ENCODE measurements at places on chromosomes 4 and X.

- DNase-seq = no peak
Measured at GRCh38 chr4:3736290-3736689, 29.9 kb upstream of the ADRA2C start.

GRCh38 chr4:151031831-151032605 lies 16.9 kb upstream of the LRBA start:
- DNase-seq = no peak

GRCh38 chr4:97411356-97411755 lies 731.9 kb downstream of the STPG2 start:
- DNase-seq = no peak

- no peak for DNase-seq
Measured at GRCh38 chr4:108094923-108095482, 73.7 kb downstream of the LEF1 start.

- no peak for DNase-seq
Measured at GRCh38 chrX:81316163-81316562, 114.3 kb downstream of the SH3BGRL start.

- DNase-seq = no peak
Measured at GRCh38 chrX:103999234-103999633, 14.3 kb downstream of the H2BW1 start.

GRCh38 chr4:76307660-76308014 lies 1.1 kb downstream of the STBD1 start:
- no peak for DNase-seq

DNA sequence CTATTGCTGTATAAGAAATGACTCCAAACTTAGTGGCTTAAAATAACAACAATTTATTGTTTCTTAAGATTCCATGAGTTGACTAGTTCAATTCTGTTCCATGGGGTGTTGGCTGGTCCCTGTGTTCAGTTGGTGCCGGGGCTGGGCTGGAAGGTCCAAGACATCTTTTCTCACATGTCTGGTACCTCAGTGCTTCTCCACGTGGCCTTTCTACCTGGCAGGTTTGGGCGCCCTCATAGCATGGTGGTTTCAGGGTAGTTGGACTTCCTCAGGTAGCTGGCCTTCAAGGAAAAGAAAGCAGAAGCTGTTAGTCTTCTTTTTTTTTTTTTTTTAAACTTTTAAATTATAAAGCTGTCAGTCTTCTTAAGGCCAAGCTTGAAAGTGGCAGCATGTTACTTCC lies 104.6 kb upstream of the LIMCH1 start:
- DNase-seq = no peak

DNA sequence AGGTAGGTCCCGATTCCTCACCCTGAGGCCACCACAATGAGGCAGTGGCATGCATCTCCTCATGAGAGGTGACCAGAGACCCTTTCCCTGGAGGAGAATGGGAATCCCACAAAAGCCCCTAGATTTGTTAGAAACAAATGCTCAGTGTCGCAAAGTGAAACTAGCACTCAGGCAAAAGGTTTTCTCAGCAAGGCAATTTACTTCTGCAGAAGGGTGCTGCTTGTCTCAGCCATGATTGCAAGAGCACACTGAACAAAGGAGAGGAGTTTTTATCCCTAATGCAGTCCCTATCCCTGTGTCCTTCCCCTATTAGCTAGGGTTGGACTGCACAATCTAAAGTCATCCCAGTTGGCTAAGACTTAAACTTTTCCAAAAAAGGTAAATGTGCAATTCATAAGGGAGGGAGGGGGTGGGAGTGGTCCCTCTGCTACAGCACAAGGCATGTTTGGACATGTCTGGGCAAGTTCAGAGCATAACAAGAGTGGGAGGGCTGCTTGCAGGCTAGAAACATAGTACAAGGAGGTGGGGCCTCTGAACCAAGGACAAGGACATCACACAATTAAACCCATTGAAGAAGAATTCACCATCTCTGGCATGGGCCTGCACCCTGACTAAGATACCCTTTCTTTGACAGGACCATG lies 185.3 kb downstream of the CCNG2 start:
- no peak for DNase-seq

- DNase-seq = no peak
Measured at GRCh38 chr4:3784454-3785291, 18.5 kb downstream of the ADRA2C start.

DNA sequence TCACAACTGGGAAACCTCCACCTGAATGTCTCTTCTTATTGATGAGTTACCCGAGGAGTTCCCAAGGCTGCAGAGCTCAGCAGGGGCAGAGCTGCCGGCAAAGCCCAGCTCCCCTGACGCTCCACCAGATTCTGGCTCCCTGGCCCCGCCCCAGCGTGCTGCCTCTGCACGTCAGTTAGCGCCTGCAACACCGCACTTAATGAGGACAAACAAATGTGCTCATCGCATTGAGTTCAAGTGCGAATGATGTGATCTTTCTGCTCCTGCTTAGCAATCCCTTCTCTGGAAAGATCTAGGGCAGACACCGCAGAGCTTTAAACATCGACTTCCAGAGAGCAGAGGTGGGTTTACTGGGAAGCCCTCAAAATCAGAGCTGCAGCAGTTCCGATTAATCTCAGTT lies 55.5 kb upstream of the FBXW7 start:
- no peak for DNase-seq

DNA sequence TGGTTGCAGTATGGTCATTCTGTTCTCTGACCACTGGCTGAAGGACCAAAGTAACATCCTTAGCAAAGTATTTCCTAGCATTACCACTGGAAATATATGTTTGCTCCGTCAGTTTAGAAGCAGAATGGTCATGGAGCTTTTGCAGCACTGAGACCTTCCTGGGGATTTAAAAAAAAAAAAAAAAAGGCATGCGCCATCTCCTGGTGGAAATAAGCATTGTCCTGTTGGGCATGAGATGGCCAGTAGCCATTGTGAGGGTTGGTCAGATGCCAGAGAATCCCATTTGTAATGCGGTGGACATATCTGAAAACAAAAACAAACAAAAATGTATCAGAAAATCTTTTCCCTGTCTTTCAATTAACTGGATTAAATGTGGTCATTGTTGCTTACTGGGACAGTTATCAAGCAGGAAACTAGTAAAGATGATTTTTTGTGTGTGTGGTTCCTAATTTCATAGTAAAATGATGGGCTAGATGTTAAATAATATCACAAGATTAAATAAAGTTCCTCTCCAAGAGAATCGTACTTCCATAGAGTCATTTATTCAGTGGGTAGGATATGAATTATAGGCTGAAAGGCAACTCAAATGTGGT lies 139.6 kb downstream of the SOWAHB start:
- no peak for DNase-seq

DNA sequence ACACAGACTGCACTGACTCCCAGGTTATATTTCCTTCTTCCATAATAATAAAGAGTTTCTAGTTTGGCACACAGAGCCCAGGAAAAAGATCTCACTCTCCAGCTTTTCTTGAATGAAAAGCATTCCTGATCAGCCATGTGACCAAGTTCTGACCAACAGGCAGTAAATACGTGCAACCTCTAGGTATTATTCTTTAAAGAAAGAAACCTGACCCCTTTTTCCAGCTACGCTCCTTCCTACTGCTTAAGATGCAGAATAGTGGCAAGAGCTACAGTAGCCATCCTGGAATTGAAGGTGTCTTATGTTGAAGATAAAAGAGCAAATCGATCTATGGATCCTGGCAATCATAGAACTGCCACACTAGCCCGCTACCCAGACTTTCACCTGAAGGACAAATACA lies 76.7 kb downstream of the LRBA start:
- no peak for DNase-seq

GRCh38 chrX:12804655-12805054 lies 13.4 kb downstream of the PRPS2 start:
- no peak for DNase-seq

GRCh38 chr4:82989575-82990429 lies 20.8 kb downstream of the LIN54 start:
- no peak for DNase-seq

DNA sequence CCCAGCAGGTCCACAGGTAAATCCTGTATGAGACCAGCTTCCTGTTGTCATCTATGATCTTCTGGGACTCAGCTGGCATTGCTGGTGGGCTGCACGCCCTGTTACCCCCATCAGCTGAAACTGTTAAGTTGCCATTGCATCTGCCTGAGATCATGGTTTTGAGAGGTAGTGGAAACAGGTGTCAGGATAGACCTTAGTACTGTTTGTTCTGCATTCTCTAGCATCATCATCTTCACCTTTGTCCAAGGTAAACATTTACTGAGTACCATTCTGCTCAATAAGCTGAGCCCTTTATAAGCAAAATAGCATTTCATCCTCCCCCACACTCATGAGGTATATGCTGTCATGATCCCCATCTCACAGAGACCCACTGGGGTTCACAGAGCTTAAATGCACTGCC lies 42.9 kb upstream of the PROM1 start:
- no peak for DNase-seq

- DNase-seq = no peak
Measured at GRCh38 chr4:55014876-55015275, 110.5 kb downstream of the KDR start.

DNA sequence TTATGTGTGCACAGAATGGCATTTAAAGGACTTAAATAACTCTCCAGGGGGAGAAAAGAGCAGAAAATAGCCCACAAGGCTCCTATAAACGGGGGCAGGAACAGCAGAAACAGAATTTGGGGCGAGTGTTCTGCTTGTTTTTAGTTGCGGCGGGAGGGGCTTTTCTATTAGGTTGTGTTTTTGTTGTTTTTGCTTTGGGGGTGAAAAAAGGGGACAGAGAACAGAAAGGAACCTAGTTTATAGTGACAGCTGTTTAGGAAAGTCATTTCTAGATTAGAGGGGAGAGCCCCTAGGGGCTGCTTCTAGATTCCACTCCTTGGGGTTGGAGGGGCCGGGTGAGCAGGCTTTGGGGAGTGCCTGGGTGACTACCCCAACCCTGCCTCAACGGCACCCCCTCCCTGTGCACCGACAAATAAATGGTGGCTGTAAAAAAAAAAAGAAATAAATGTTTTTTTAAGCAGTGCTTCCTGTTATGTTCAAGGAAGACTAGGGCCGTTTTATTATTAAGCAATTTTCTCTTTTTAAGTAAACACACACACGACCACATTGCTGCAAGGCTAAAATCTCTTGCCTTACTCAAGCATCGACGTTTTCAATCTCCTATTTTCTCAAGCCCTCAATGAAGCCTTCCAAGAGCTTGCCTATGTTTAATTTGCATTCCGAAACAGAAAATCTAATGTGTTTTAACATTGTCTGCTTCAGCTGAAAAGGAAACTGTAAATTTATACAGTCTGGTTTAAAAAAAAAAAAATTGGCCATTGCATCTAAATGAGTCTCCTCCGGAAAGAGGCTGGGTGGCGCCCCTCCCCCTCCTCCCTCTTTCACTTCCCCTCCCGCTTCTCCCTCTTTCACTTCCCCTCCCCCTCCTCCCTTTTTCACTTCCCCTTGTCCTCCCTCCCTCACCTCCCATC lies 123.3 kb upstream of the TBL1X start:
- peak; percentile 85 for DNase-seq

DNA sequence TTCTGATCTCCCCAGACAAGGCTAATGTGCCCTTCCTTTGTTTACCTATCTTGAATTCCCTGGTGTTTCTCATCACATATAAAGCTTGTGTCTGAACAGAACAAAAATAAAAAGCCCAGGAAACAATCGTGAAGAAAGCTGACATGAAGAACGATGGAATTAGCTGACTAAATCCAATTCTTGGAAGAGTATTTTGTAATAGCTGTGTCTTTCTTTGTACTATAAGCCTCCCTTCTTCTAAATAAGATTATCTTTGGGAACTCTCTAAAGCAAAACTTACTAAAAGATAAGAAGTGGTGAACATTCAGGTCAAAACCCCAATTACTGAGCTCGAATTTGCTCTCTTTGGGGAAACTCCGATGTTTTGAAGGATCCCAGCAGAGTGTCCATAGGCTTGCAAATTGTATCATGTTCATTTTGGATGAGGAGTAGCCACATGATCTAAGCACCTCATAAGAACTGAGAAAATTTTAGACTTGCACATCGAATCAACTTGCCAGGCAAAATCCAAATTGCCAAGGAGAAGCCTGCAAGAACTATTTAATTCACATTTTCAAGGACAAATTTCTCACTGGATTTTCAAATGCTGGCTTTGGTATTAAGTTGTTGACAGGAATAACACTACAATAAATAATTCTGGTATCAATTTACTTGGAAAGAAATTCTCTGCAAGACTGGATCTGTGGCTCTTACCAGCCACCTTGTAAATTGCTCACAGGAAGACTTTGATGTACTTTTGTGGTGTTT lies 106.2 kb downstream of the LNX1 start:
- no peak for DNase-seq

GRCh38 chr4:48131736-48132135 lies 2.3 kb downstream of the TXK start:
- no peak for DNase-seq

GRCh38 chr4:139978692-139979091 lies 175.3 kb downstream of the MAML3 start:
- DNase-seq = no peak

DNA sequence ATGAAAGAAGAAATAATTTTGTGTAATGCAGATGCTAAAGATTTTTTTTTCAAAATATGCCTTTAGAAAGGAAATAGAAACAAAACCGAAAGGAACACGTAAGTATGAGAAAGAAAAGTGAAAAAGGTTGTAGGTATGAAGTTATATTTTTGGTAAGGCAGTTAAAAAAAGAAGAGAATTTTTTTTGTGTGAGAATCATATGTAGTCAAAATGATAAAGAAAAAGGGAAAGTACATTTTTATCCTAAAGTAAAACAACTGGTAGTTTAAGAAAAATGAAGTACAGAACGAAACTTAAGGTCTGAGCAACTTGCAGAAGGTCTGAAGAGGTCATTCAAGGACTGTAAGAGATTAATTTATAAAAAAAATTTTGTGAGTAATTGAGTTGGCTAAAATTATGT lies 164.0 kb upstream of the TRAM1L1 start:
- no peak for DNase-seq

- DNase-seq = no peak
Measured at GRCh38 chr4:40197879-40198689, 1.3 kb downstream of the RHOH start.

- no peak for DNase-seq
Measured at GRCh38 chr4:127486248-127486647, 146.5 kb upstream of the INTU start.

GRCh38 chr4:162849937-162850336 lies 316.8 kb downstream of the NAF1 start:
- DNase-seq = no peak

DNA sequence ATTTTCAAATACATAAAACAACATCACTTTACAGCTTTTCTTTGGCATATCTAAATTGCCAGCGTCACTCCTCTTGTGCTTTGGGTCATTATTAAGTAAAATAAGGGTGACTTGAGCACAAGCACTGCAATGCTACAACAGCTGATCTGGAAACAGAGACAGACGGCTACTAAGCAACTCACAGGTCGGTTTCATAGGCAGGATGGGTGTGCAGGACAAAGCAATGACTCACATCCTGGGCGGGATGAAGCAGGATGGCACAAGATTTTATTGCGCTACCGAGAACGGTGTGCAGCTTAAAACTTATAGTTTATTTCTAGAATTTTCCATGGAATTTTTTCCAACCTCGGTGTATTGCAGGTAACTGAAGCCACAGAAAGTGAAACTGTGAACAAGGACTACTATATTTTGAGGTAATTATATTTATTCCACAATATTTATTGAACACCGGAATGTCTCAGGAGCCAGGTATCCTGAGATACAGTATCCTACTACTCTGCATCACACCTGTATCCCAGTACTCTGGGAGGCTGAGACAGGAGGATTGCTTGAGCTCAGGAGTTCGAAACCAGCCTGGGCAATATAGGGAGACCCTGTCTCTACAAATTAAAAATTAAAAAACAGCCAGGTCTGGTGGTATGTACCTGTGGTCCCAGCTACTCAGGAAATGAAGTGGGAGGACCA lies 215.5 kb downstream of the APBB2 start:
- DNase-seq = no peak

GRCh38 chr4:66017671-66018070 lies 347.4 kb upstream of the EPHA5 start:
- DNase-seq = no peak

- DNase-seq = no peak
Measured at GRCh38 chrX:109747681-109748080, 14.6 kb upstream of the ACSL4 start.

Measured in ascending aorta (tissue), 2 donors.